Activated T-cell treated with anti-CD3 and anti-CD28 coated beads, Interleukin-2, amount 50 U/mL, for 24 hours (primary cell): ENCODE measurements at places on chromosomes 7 and 10.
A peak's percentile ranks its signal among the peaks of the same experiment; 100 is the strongest.

- no peak overlapping the region for H3K27ac ChIP-seq
- H3K27me3 ChIP-seq, result no peaks in the 10 kb centered on the region
- H3K4me3 ChIP-seq, result no peak overlapping the region
- H3K4me1 ChIP-seq, result no peaks in the 10 kb centered on the region
- DNase-seq, result no peak
Observed at GRCh38 chr10:129416956-129417765, 49.9 kb upstream of the MGMT start.

DNA sequence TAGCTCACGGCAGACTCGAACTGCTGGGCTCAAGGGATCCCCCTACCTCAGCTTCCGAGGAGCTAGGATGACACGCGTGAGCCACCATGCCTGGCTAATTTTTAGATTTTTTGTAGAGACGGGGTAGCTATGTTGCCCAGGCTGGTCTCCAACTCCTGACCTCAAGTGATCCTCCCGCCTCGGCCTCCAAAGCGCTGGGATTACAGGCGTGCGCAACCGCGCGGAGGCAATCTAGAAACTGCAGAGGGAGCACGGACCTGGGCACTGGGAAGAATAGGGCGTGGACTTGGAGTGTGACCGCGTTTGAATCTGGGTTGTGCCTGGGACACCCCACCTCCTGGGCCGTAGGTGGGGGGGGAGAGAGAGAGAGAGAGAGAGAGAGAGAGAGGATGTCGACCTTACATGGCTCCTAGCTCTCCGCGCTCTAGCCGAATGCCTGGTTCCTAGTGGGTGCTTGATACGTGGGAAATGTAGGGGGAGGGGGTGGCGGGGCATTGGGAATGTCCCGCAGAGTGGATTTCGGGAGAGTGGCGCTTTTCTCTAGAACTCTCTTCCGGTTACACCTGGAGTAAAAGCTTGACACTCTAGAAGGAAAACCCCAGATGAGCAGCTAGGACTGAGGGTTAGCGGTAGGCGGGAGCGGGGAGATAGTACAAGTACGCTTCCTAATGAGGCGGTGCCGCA lies 1.2 kb upstream of the MAP3K8 start:
- H3K4me1 ChIP-seq, result peaks cover 47% of the 10 kb centered on the region
- H3K36me3 ChIP-seq, result peaks cover 20% of the 10 kb centered on the region
- peak overlapping the region; percentile 92 for H3K4me3 ChIP-seq
- H3K27me3 ChIP-seq, result no peaks in the 10 kb centered on the region
- DNase-seq, result no peak
- peak overlapping the region; percentile 87 for H3K27ac ChIP-seq

GRCh38 chr7:2982831-2983230 lies 60.8 kb downstream of the CARD11 start:
- peaks cover 71% of the 10 kb centered on the region for H3K36me3 ChIP-seq
- H3K4me3 ChIP-seq, result no peak overlapping the region
- DNase-seq, result peak; percentile 71
- H3K27ac ChIP-seq, result peak overlapping the region; percentile 90
- H3K27me3 ChIP-seq, result no peaks in the 10 kb centered on the region

DNA sequence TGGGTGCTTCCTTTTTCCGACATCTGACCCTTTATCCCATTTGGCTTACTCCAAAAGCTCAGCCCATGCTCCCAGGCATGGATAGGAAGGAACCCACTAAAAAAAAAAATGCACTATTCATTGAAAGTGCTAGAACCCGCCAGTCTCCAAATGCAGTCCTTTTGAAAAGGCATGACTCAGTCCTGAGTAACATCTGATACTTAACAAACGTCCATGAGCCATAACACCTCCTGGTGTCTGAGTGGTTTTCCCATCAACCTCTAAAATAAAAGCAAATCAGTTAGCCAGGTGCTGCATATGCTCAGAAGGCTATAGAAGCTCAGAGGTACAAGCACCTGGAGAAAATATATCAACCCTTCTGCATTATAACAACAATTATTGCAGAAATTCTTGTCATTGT lies 45.0 kb upstream of the CACUL1 start:
- no peaks in the 10 kb centered on the region for H3K36me3 ChIP-seq
- no peaks in the 10 kb centered on the region for H3K4me1 ChIP-seq
- H3K27me3 ChIP-seq, result peaks cover 15% of the 10 kb centered on the region
- H3K4me3 ChIP-seq, result no peak overlapping the region

DNA sequence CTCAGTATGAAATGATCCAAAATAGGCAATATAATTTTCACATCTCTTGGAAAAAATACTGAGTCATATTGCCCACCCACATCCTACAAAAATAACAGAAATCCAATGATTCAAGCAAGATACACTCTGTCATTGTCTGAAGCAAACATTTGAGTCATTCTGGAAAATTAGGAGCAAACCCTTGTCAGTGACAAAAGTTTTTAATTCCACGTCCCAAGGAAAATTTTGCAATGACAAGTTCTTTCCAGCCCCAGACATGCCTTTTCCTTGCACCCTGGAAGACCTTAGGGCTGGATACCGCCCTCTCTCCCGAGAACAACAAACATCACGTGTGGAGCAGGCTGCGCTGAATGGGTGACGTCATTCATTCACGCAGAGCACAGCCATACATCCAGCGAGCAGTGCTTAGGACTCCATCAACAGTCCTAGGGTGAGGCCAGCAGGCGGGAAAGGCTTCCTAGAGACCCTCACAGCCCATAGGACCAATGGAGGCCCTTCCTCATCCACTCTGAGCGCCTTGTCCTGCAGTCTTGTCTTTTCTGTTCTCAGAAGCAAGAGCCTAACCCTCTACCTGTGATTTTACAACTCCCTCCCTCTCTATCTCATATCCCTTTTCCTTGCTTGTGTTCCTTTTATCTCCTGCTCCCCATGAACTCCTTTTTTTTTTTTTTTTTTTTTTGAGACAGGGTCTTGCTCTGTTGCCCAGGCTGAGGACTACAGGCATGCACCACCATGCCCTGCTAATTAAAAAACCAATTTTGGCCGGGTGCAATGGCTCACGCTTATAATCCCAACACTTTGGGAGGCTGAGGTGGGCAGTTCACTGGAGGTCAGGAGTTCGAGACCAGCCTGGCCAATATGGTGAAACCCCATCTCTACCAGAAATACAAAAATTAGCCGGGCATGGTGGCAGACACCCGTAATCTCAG lies 23.5 kb upstream of the KDM7A start:
- no peak overlapping the region for H3K4me3 ChIP-seq
- DNase-seq, result no peak
- peaks cover 4% of the 10 kb centered on the region for H3K4me1 ChIP-seq
- no peaks in the 10 kb centered on the region for H3K36me3 ChIP-seq
- H3K27me3 ChIP-seq, result no peaks in the 10 kb centered on the region

- H3K27me3 ChIP-seq, result peaks cover 12% of the 10 kb centered on the region
- no peak overlapping the region for H3K27ac ChIP-seq
- H3K4me1 ChIP-seq, result peaks cover 25% of the 10 kb centered on the region
- H3K36me3 ChIP-seq, result no peaks in the 10 kb centered on the region
- DNase-seq, result no peak
Observed at GRCh38 chr7:127322351-127322750, 69.6 kb upstream of the GRM8 start.

DNA sequence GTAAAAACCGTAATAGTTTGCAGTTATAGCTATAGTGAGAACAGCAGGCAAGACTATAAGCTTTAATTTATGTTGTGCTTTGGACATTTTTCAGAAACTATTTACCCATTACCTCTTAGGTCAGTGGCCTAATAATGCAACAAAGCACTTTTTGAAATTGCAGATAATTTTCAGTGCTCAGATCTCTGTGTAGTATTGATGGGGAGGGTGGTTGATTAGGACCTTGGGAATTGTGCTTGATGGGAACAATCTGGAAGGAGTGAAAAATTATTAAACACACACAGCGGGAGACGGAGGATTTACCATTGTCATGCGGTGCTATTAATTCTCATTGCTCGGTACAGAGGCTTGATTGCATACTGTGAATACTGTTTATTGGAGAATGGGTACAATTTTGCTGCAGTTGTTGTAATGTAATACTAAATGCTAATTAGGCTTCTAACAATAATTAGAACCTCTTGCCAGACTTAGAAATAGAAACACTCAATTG lies 304.8 kb downstream of the LRMDA start:
- no peak overlapping the region for H3K27ac ChIP-seq
- no peak for DNase-seq
- no peaks in the 10 kb centered on the region for H3K36me3 ChIP-seq
- no peaks in the 10 kb centered on the region for H3K27me3 ChIP-seq
- H3K4me3 ChIP-seq, result no peak overlapping the region
- H3K4me1 ChIP-seq, result no peaks in the 10 kb centered on the region
